ENCODE measurements at places on chromosomes 13 and 19.

- DNase-seq = no peak
Observed at GRCh38 chr13:80313668-80314256, 27.2 kb downstream of the SPRY2 start.

DNA sequence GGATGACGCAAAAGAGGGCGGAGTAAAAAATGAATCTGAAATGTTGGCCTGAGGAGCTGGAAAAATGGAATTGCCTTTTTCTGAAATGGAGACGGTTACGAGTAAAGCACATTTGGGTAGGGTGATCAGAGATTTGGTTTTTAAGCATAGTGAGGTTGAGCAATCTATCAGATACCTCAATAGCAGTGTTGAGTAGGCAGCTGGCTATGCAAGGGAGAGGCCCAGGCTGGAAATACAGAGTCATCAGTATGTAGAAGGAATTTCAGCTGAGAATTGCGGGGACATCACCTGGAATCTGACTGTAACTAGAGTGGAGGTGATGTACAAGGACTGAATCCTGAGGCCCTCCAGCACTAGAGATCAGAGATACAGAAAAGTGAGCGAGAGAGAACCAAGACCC, 224.8 kb downstream of the LMO7 start:
- no peak for DNase-seq

- DNase-seq = no peak
Observed at GRCh38 chr19:7326105-7326877, 22.4 kb upstream of the ARHGEF18 start.

- DNase-seq = no peak
Observed at GRCh38 chr13:101774393-101774792, 321.9 kb downstream of the ITGBL1 start.

- no peak for DNase-seq
Observed at GRCh38 chr13:52652980-52653303, 306 bp downstream of the SUGT1 start.

DNA sequence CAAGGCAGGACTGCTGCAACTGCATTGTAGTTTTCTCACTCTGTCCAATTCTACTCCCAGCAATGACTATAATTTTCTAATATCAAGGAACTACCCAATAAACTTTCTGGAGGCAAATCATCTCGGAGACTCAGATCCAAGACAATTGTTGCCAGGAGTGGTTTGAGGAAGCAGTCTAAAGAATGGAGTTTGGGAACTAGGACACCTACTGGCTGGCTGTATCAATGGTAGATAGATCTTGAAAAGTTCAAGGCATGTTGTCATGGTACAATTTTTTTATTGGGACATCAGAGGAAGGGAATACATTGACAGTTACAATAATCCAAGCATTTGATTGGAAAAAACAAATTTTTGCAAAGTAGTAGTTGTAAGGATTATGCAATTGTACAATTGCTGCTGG, 648.3 kb upstream of the SLITRK6 start:
- DNase-seq = no peak

DNA sequence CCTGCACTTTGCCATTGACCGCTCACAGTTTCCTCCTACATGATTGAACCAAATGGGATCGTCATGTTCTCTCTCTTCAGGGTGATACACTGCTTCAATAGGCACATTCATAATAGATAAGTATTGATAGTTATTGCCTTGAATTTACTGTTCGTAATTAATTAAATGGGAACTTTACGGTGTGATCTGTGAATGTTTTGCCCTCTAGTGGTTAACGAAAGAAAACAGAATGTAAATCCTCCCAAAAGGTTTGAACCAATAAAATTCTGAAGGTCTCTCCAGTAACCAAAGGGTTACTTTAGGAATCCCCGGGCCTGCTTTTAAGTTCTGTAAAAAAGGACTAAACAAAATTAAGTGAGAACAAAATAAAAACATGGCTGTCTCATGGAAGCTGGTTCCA, 389.3 kb downstream of the DACH1 start:
- DNase-seq = no peak

GRCh38 chr13:52978989-52979388, 49.6 kb upstream of the OLFM4 start:
- no peak for DNase-seq

- no peak for DNase-seq
Observed at GRCh38 chr19:791007-791566, 6.2 kb upstream of the PTBP1 start.

DNA sequence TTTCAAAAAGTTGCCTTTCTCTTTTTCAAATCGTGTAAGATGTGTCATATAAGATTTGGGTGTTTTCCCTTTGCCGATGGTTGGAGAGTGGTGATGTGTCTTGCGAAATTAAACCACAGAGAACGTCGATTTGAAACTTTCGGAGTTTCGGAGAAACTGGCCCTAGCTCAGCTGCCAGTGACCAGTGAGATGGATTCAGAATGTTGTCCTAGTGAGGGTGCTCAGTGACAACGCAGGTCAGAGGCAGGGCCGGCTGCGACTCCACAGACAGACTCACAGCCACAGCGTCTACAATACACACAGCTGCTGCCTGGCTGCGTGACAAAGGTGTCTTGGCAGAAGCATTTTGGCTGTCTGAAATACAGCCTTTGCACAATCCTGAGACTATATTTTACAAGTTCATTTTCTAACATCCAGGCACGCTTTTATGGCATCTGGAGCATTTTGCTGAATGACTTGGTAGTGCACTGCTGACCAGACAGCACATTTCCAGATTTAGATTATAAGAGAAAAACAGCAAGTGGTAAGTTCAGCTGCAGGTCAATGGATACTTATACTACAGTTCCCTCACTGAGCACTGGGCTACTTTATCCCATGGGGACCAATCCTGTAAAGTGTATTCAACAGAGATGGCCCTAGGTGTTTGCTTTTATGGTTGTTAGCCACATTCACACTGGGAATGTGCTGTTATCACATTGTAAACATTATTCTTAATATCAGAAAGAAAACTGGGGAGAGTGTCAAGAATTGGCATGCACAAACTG, 207.5 kb downstream of the KCNRG start:
- no peak for DNase-seq

GRCh38 chr13:51900471-51900870, 38.7 kb downstream of the CCDC70 start:
- DNase-seq = no peak

DNA sequence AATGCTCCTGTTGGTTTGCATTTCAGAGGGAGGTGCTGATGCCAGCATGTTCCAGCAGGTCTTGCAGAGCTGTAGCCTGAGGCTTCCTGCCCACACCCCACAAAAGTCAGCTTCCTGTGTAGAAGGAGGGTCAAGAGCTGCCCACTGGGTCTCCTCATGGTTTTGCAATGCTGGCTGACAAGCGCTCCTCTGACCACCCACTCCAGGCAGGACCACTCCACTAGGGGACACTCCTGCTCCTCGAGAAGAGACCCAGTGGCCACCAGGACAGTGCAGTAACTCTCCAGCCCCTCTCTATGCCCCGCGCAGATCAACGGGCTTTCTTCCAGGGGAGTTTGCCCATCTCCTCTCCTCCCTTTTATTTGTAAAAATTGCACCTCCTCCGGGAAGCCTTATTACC, 72.9 kb upstream of the UQCRFS1 start:
- DNase-seq = peak; percentile 45

- no peak for DNase-seq
Observed at GRCh38 chr13:21548577-21548976, 55.4 kb downstream of the MICU2 start.

GRCh38 chr13:70579941-70580340, 471.7 kb upstream of the KLHL1 start:
- DNase-seq = no peak

- no peak for DNase-seq
Observed at GRCh38 chr13:102510072-102510471, 86.7 kb upstream of the TPP2 start.

- DNase-seq = no peak
Observed at GRCh38 chr19:40445780-40446262, 1.7 kb upstream of the SERTAD3 start.

DNA sequence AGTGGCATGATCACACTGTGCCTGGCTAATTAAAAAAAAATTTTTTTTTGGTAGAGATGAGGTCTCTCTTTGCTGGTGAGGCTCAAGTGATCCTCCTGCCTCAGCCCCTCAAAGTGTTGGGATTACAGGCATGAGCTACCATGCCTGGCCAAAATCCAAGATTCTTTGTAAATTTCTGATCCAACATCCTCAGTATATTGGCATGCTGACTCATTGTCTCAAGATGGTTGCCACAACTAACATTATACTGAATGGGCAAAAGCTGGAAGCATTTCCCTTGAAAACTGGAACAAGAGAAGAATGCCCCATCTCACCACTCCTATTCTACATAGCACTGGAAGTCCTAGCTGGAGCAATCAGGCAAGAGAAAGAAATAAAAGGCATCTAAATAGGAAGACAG, 100.0 kb downstream of the KLF5 start:
- no peak for DNase-seq

- DNase-seq = no peak
Observed at GRCh38 chr13:92303428-92303827, 905.0 kb downstream of the GPC5 start.

DNA sequence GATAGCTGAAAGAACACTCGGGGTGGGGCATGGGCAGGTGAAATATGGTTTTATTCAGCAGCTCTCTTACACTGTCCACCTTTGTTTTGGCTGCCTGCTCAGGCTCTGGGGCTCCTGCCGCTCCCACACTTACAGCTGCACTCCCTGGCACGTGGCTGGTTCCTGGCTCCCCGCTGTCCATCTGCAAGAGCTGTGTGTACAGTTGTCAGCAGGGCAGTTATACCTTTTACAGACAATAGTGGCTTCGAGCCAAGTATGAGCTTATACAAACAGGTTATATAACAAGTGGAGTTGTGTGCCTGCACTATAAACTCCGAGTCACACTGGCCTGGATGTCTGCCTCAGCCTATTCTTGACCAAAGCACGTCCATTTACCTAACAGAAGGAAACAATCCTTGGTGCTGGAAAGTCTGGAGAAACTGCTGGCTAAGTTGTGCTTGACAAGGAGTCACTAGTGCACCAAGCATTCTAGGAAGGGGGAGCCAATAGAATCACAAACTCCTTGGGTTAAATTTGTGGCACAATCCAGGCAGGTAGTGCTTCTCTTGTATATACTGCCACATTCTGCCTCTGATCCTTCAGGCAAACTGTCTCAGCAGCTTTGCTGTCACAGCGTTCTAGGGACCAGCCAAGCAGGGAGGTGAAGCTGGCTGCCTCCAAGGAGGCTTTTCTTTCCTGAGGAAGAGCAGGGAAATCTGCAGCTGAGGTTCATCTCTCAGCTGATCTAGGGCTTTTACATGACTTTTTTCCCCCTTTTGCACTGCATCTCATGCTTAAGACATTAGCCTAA, 68.2 kb downstream of the NHLRC3 start:
- DNase-seq = no peak

- no peak for DNase-seq
Observed at GRCh38 chr13:29909975-29910674, 59.7 kb upstream of the UBL3 start.

GRCh38 chr19:28988066-28988465, 224.9 kb downstream of the UQCRFS1 start:
- no peak for DNase-seq

DNA sequence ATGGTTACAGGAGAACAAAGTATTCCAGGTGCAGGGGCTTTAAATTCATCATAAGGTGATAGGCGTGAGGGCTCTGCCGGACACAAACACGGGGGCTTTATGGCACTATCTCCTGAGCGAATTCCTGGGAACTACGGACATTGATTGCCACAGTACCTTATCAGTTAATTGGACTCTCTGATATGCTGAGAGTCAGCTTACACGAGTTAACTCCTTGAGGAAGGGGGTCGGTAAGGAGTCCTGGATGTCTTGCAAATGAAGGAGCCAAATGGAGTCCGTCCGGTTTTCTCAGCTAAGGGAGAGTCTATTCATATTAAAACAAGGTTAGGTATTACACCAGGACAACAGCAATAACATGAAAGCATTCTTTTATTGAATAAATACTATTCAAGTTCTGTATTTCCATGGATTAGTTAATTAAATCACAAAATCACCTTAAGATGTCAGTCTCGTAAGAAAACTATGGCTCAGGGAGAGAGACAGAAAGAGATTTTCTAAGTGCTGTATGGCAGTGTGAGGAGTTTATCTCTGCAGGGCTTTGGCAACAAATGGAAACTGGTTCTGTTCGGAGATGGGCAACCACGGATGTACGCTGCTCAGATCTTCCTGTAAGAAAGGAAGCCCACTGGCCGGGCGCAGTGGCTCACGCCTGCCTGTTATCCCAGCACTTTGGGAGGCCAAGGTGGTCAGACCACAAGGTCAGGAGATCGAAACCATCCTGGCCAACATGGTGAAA, 26.2 kb upstream of the HIF3A start:
- DNase-seq = no peak

DNA sequence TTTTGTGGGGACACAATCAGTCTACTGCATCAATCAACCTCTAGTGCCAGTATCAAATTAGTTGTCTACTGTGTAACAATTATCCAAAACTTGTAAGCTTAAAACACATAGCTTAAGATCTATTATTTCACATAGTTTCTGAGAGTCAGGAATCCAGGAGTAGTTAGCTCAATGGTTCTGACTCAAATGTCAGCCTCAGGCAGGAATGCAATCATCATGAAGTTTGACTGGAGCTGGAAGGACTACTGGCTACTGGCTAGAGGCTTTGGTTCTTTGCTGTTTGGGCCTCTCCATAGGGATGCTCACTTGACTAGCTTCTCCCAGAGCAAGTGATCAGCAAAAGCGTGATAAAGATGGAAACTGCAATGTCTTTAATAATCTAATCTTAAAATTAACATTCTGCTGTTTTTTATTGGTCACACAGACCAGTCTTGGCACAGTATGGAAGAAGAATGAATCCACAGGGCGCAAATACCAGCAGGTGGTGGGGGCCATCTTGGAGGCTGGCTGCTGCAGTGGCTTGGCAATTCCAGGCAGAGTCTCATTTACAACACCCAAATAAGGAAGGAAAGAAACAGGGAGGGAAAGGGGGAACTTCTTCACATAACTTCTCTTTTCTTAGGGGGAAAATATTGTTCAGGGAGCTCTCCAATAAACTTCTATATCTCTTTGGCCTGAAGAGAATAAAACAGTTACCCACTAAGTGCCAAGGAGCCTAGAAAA, 15.7 kb downstream of the CAB39L start:
- DNase-seq = no peak

- DNase-seq = no peak
Observed at GRCh38 chr19:38375098-38375493, 725 bp downstream of the PSMD8 start.

GRCh38 chr13:112875627-112876026, 93.4 kb upstream of the MCF2L start:
- DNase-seq = no peak

DNA sequence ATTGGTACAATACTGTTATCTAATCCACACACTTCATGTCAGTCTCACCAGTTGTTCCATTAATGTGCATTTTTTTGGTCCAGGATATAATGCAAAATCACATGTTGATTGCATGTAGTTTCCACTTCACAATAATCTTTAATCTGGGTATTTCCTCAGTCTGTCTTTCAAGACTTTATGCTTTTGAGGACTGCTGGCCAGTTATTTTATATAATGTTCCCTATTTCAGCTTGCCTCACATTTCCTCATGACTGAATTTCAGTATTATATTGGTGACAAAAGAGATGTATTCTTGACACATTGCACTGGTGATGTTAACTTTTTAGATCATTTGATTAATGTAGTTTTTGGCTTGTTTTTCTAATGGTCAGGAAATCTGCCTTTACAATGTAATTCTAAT, 368.3 kb downstream of the IRS2 start:
- DNase-seq = no peak

GRCh38 chr13:61036715-61037114, 378.9 kb downstream of the PCDH20 start:
- DNase-seq = no peak

- no peak for DNase-seq
Observed at GRCh38 chr19:23318143-23318542, 67.9 kb upstream of the ZNF724 start.
